H7 (cell line): ENCODE measurements at places on chromosomes 5 and 9.

GRCh38 chr5:150066901-150067396 lies 19.4 kb downstream of the CSF1R start:
- no peak for DNase-seq

DNA sequence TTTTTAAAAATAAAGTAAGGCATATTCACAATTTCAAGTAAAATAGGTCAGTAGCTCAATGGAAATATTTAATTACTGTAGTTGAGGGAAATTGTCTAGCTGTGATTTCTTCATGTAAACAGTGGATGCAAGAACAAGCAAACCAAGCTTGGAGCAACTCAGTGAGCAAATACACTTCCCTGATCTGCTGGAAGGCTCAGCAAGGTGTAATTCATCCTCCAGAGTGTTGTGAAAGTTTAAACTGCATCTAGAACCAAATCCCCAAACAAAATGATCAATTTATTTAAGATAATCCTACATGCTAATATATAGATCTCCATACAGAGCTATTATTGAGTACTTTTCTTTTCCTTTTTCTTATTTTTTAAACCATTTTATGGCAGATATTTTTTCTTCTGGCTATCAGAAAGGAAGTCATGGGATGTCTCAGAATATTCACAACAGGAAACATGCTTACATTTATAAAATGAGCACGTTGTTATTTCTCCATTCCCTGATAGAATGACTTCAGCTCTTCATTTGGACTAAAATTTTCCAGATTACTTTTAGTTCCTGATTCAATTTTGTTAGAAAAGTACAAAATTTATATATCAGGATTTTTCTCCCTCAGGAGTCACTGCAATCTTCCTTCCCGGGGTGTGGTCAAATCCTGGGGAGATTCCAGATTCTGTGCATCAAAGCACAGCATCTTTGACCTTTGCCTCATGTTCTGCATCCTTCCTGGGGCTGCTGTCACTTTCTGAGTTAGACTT lies 219.2 kb upstream of the ELL2 start:
- DNase-seq = no peak

DNA sequence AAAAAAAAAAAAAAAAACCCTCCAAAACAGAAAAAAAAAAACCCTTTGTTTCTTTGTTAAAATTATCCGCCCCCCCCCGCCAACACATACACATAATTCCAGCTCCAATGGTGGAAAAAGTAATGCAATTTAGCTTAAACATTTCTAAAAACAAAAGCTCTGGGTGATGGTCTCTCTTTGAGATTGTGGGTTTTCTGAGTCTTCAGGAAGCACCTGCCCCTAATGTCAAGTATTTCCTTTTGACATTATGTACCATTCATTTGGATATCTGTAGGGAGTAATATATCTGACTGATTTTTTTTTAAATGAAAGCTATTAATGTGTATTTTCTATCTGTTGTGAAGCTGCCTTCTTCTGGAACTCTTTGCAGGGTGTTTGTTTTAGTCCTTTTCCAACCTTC lies 389.7 kb downstream of the TAF11L14 start:
- no peak for DNase-seq

GRCh38 chr5:172048539-172049101 lies 42.2 kb upstream of the FBXW11 start:
- DNase-seq = no peak

DNA sequence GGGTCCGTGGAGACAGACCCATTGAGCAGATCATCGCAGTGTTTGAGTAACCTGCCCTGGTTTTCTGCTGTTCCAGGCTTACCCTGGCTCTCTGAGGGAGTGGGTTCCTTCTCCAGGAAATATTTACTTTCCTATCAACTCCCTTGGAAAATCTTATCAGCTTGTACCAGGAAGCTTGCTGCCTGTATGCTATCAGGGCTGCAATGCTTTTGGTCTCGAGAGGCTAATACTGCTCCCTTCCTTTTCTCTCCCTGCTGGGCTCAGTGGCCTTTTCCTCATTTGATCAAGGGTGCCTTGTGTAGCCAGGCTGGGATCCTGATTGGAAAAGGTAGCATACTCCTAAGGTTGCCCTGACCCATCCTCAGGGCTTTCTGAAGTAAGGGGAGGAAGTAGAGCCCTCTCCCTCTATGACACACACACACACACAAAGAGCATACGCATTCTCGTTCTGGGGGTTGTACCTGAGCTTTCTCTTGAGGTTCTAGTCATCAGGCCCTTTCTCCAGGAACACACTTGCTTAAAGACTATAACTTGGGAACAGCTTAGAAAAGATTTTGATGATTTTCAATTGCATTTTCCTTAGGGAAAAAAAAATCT lies 41.6 kb downstream of the CYSTM1 start:
- DNase-seq = no peak

DNA sequence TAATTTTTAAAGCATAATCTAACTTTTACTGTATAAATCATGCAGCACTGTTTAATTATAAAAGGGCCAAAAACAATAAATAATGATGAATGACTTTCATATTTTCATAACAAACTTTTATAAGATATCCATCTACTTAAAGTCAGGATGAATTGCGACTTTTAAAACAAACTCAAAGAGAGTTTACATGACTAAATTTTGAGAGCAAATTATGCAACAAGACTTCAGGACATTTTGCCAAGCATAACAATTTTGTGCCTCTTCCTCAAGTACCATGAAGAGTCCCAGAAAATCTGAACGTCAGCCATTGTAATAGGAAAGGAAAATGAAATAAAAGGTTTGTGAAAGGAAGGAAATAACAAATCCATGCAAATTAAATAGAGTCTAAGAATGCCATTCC lies 24.4 kb downstream of the ERAP1 start:
- DNase-seq = no peak

DNA sequence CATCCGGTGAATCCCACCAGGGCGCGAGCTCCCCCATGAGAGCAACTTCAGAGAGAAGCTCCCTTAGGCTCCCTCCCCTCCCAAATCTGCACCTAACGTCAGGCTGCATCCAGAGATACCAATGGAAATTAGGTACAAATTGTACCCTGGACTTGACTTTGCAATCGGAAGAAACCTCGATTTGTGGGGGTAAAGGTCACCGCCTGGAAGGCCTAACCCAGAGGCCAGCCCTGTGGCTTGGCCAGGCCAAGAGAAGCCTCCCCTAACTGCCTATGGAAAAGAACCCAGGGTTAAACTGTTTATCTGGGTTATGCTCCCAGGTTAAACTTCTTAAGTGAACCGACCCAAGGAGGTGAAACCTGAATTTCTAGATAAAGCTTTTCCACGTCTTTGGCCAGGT lies 80.4 kb downstream of the GTF3C4 start:
- DNase-seq = no peak

GRCh38 chr5:142527234-142527633 lies 158.7 kb downstream of the FGF1 start:
- DNase-seq = no peak

DNA sequence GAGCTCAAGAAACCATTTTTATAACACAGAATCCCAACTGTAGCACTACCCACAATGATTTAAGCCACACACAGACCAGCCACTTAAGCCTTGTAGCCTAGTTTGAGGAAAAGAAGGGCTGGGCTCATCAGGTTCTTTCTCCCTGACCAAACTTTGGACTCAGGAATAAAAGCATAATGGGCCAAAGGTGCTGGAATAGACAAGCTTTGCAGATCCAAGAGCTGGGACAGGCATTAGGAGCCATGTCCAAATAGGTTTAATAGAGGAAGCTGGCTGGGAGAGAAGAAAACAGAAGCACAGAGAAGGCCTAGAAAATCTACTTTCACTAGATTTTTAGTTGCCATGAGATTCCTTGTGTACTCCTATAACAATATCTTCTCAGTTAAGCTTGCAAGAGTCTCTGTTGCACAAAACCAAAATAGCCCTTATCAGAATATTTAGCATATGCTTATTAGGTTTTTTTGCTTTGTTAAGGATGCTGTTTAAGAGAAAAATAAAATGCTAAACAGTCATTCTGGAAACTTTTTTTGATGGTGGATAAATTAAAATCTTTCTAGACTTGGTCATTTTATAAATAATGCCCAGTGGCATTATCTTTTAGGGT lies 38.2 kb downstream of the CNOT8 start:
- DNase-seq = no peak

GRCh38 chr9:21028466-21028865 lies 3.0 kb downstream of the HACD4 start:
- DNase-seq = no peak

DNA sequence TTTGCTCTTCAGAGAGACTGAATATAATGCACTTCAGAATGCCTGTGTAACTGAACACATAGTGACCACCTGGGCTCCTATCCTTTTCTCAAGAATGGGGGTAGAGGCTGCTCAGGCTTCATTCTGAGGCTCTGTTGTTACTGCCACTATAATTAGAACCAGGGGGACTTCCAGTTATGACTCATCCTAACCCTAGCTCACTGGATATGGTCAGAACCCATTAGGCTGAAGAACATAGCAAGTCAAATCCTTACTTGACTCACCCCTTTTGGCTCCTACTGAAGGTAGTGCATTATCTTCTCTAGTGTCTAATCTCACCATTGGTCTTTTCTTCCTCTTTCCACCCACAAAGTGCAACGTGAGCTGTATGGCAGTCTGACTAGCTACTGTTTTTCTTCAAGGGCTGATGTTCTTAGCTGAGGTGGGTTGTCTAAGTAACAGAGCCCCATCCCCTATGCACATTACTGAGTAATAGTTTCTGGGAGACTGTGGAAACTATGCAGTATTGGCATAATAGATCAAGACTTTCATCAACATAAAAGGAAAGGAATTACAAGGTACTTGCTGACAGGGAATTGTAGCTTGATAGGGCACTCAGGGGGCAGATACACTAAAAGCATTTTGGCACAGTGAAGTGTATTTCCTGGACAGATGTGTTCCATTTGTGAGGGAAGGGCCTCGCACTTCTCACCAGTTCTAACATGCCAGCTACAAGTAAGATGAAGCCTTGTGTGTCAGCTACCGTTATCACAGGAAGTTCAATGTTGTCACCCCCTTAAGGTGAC lies 431.0 kb upstream of the MEF2C start:
- no peak for DNase-seq

GRCh38 chr9:131419026-131419614 lies 25.2 kb downstream of the PRRC2B start:
- no peak for DNase-seq

DNA sequence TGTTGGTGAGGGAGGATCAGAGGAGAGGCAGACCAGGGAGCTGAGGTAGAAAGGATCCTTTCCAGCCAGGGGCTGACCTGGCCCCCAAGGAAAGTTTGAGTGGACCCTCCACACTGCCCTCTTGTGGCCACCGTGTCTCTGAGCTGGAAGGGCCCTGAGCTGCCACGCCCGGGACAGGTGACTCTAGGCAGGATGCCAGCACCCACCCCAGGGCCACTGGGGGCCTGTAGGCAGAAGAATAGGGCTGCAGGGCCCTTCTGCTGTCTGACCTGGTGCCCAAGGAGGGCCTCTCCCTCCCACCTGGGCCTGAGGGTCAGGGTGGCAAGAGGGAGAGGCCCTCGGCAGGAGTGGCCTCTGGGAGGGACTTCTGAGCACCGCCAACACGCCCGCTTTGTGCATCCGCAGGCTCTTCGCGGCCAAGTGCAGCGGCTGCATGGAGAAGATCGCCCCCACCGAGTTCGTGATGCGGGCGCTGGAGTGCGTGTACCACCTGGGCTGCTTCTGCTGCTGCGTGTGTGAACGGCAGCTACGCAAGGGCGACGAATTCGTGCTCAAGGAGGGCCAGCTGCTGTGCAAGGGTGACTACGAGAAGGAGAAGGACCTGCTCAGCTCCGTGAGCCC lies 76.8 kb downstream of the LMX1B start:
- peak; percentile 95 for DNase-seq

DNA sequence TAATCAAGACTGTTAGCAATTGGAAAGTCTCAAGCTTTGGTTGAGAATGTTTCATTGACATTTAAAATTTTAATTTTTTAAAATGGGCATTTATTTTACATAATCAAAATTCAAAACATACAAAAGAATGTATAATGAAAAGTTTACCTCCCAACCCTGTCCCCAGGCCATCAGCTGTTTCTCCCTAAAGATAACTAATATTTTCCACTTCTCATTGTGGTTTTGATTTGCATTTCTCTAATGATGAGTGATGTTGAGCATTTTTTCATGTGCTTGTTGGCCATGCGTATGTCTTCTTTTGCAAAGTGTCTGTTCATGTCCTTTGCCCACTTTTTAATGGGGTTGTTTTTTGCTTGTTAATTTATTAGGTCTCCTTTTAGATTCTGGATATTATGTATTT lies 11.4 kb upstream of the MACIR start:
- DNase-seq = no peak

GRCh38 chr5:90135779-90136378 lies 273.7 kb downstream of the CETN3 start:
- peak; percentile 44 for DNase-seq

DNA sequence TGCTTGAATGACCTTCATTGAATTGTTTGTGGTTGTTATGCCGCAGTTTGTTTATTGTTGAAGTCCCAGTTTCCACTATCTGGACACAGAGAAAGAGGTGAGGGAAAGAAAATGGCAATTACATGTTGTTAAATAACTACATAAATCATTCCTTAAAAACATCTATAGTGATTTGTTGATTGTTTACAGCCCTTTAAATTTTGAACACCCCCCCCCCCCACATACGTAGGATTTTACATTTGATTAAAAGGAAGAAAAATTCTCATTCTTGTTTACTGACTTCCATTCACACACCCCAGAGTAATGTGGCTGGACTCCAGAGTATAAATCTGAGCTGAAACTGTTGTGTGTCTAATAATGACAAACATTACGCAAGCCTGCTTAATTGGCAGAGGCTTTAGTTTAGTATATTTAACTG lies 87.1 kb upstream of the FAM174A start:
- no peak for DNase-seq

DNA sequence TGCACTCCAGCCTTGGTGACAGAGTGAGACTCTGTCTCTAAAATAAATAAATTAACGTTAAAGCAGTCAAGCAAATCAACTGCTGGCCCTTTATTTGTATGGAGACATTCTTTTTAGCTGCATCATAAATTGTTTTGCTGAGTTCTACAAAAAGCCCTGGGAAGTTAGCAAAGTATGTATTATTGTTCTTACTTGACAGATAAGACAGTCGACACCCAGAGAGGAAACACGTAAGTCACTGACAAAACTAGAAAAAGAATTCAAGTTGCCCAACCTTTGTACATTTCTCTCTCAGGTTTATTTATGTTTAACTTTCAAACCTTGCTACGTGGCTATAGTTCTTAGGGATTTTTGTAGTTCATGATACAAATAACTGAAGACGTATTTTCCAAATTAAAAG lies 40.4 kb upstream of the MACIR start:
- DNase-seq = no peak

DNA sequence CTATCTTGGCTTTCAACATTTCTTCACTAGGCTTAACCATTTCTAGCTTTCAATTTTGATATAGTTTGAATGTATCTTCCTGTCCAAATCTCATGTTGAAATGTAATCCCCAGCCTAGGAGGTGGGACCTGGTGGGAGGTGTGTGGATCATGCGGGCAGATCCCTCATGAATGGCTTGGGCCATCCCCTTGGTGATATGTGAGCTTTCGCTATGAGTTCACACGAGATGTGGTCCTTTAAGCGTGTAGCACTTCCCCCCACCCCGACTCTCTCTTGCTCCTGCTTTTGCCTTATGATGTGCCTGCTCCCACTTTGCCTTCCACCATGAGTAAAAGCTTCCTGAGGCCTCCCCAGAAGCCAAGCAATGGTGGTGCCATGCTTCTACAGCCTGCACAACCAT lies 40.6 kb downstream of the PHAX start:
- DNase-seq = no peak
